ENCODE measurements at places on chromosomes 3 and 15.

DNA sequence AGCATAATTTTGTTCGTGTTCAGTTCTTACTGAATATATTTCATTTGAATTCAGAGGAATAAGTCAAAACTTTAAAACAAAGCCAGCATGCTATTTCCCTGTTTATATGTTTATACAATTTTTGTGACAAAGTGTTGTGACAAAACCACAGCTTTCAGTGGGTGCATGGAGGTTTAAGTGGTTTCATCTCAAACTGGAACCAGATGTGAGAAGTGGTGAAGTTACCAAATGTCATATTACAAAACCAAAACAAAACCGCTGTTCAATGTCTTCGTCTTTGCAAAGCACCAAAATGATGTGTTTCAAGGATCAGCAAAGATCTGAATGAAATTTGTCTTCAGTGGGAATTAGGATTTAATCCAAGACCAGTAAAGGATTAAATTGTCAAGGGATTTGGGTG, 59.3 kb upstream of the OSTN start:
- peak; percentile 18 for DNase-seq

DNA sequence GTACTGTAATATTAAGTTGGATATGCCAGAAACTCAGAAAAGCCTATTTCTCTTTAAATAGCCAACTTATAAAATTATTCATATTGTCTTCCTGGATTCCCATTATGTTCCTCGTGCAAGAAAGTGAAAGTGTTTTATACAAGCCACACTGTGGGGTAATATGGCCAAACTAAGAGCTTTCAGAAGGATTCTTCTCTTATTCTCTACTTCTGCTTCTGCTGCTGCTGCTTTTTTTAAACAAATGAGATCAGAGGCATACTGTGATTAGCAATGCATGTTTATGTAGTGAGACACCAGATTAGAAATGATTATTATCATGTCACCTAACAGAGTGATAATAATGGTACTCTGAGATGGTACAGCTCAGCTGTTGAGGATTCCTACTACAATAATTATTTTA, 1026.5 kb upstream of the CFAP20DC start:
- DNase-seq: no peak

DNA sequence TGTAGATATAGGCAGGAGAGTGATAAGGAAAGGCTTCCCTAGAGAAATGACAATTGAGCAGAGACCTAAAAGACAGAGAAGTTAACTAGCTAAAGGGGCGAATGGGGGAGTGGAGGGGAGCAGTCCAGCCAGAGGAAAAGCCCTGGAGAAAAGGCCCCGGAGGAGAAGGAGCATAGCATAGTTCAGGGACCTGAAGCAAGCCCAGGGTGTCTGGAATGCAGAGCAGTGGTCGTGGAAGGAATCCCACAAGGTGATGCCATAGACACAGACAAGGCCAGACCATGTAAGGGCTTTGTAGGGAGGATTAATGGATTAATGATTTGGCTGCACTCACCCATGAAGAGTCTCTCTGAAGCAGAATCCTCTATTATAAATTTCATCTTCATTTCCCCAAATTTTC, 45.8 kb upstream of the LRRN1 start:
- no peak for DNase-seq

GRCh38 chr15:88907111-88907510, 6.1 kb downstream of the MFGE8 start:
- no peak for DNase-seq

- DNase-seq: no peak
Measured at GRCh38 chr3:76664816-76665215, 375.1 kb upstream of the ROBO2 start.

- no peak for DNase-seq
Measured at GRCh38 chr3:127277561-127277960, 10.3 kb downstream of the PRR20G start.

- no peak for DNase-seq
Measured at GRCh38 chr15:85947936-85948335, 131.7 kb upstream of the AGBL1 start.

DNA sequence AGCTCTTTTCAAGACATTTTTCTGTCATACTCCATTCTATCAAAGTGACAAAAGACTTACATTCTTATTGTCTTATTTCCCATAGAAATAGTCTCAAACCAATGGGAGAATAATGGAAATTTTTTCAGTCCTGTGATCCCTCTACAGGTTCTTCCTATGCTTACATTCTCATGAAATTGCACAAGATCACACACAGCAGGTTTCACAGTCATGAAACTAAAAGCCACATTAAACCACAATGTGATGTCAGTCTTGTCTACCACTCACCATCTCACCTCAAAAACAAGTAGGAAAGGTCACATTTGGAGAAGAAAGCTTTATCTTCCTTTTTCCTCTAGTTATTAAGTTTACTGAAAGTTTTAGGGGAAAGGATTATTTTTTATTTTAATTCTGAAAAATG, 161.0 kb upstream of the RORA start:
- no peak for DNase-seq

- peak; percentile 54 for DNase-seq
Measured at GRCh38 chr15:78838489-78838888, 27.2 kb upstream of the ADAMTS7 start.

- no peak for DNase-seq
Measured at GRCh38 chr3:155656466-155656865, 88.4 kb downstream of the PLCH1 start.

GRCh38 chr15:100783760-100784492, 95.7 kb upstream of the ALDH1A3 start:
- no peak for DNase-seq

DNA sequence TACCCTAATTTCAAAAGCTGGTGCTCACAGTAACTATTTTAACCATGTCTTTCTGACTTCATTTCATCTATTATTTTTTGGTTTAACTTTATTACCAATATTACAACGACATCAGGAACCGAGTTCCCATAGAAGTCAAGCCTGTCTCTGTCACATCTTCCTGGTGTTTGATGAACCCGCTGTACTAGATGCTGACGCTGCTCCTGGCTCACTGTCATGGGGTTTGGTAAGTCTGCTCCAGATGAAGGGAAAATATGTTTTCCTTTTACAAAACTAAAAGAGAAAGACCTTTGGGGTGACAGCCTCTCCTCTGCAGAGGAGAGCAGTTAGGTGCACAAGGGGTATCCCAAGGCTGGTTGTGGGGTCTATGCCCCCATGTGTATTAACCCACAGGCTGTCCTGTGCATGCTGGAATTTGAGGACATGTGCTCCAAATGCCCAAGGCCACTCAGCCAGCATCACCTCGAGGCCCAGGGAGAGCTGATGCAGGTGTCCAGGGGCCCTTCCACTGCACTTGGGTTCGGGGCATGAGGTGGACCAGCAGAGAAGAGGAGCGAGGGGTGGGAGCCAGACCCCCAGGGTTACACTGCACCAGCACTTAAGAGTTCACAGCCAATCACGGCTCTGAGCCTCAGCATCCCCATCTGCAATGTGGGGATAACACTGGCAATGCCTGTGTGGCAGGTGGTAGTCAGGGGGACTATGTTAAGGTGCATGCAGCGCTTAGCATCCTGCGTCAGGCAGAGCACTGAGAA, 62.2 kb downstream of the ATP10A start:
- no peak for DNase-seq

GRCh38 chr15:101306341-101307047, 11.4 kb upstream of the SNRPA1 start:
- no peak for DNase-seq

GRCh38 chr3:51354172-51354571, 30.9 kb upstream of the MANF start:
- no peak for DNase-seq

GRCh38 chr3:57792198-57792597, 36.1 kb downstream of the SLMAP start:
- no peak for DNase-seq

GRCh38 chr3:193734737-193735366, 141.8 kb downstream of the OPA1 start:
- no peak for DNase-seq

- no peak for DNase-seq
Measured at GRCh38 chr3:2870724-2871333, 239.3 kb downstream of the IL5RA start.

GRCh38 chr15:57333487-57333886, 42.8 kb upstream of the CGNL1 start:
- no peak for DNase-seq

DNA sequence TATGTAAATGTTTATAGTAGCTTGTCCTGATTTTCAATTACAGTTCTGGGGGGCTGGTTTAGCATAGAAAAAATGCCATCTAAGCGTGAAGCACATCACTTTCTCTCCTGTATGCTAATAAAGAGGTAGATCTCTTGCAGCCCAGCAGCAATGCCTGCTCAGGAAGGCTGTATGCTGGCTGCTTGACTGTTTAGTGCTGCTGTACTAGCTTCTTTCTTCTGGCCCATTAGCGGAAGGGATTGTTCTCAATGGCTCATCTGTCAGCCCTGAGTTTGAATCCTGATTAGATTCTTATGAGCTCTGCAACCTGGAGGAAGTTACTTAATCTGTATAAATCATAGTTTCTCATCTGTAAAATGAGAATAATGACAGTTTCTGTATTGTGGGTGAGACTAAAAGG, 478.9 kb downstream of the ERC2 start:
- DNase-seq: no peak

- DNase-seq: no peak
Measured at GRCh38 chr3:152402695-152403451, 134.1 kb downstream of the MBNL1 start.

DNA sequence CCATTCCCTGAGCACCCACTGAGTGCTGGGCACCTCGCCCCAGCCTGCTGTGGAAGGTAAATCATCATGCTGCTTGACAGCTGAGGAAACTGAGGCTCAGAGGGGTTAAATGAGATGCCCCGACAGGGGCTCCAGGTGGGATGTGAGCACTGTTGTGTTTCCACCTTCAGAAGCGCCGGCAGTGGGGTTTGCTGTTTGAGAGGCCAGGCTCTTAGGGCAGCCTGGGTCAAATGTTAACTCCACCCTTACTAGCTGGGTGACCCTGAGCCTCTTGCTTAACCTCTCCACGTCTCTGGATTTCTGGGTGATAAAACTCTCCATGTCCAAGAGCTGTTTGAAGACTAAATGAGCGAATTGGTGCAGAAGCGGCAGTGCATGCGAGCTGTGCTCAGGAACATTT, 43.1 kb downstream of the FAM3D start:
- no peak for DNase-seq

DNA sequence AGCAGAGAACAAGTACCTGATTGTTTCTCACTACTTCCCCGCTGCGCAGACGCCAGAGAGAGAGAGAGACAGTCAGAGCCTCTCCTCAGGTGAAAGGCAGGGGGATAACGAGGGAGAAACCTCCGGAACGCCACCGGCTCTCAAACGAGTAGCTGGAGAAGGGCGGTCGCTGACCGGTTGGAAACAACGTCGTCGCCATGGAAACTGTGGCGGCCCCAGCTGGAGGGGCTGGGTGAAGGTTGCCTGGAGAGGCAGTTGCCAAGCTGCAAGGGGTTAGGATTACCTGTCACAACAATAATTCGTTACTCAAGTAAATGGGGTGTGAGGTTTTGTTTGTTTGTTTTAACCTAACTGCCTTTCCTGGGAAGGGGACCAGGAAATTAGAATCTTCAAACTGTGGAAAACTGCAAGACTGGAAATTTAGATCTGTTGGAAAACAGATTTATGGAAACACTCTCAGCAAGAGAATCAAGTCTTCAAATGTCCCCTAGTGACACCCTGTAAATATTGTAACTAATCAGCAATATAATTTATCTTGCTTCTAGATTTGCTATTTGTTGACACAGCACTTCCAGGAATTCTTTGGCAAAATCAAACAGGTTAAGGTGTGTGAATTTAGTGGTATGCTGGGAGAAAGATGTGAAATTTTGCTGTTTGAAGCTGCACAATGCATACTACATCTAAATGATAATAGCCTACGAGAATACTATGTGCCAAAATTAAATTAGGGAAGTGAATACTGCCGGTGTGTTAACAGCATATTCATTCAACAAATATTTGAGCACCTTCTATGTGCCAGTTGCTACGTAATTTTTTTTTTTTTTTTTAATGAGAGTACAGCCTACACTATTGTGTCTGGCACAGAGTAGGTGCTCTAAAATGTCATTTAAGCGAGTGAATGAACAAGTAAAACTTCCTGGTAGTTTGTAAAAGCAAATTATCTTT, at the start of gene DNAH12:
Gene DNAH12, minus strand, starts transcription at position 164 of the 945 bp plus-strand sequence. CDS start 1,474 bp downstream, outside the sequence.
- DNase-seq: peak; percentile 17

- no peak for DNase-seq
Measured at GRCh38 chr15:38247336-38247735, 5.3 kb upstream of the SPRED1 start.

- peak; percentile 42 for DNase-seq
Measured at GRCh38 chr3:49020330-49021212, 1.4 kb upstream of the NDUFAF3 start.

DNA sequence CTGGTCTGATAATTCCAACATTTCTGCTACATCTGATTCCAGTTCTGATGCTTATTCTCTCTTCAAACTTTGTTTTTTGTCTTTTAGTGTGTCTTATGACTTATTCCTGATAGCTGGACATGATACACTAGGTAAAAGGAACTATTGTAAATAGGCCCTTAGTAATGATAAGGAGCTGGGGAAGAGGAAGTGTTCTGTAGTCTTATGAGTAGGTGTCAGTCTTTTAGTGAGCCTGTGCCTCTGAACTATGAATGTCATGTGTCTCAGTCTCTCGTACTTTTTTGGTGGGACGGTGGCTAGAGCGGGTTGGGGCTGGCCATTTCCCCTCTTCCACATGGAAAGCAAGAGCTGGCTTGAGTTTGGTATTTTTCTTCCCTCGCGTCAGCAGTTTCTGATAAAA, 41.2 kb downstream of the PCCB start:
- DNase-seq: no peak

DNA sequence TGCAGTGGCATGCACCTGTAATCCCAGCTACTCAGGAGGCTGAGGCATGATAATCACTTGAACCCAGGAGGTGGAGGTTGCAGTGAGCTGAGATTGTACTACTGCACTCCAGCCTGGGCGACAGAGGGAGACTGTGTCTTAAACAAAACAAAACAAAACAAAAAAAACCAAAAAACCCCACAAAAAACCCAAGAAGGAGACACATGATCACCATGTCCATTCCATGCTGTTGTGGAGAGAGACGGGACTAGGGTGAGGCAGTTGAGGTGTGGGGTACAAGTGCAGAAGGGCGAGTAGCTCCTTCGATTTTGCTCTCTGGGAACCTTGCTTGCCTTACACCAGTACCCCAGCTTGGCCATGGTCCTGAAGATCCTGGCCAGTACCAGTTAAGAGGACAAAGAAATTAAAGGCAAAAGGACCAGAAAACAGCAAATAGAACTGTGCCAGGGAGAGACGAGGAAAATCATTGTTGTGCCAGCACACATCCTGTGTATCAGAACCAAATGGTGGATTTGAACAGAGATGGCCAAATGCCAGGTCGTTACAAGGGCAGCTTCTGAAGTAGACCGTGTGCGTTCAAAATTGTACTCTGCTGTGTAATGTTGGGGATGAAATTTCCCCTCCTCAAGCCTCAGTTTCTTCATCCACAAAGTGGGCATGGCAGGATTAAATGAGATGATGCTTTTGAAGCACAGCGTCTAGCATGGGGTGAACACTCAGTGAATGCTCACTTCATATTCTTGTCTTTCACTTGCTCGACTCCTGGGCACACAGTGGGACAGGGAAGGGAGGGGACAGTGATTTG, 42.9 kb upstream of the CTSH start:
- no peak for DNase-seq

DNA sequence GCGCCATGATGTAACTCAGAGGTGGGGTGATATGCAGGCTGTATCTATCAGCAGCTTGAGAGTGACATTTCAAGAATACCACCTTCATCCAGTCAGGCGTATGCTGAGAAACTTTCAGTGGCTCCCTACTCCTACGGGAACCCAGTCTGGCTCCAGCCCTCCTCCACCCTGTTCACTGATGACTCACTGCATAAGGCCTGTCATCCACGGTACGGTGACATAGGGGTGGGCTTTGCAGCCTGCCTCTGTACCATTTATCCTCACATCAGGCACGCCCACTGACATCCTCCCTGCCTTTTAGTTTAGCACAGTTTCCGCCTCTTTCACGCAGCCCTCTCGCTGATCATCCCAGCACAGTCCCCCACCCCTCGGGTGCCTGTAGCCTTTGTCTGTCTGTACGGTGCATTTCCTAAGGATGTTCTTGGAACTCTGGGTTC, 11.7 kb downstream of the PXYLP1 start:
- peak; percentile 30 for DNase-seq

All from GM03348 (cell line).